Right ventricle myocardium inferior (tissue), 1 donor: ENCODE measurements at places on chromosomes 3 and 15.

DNA sequence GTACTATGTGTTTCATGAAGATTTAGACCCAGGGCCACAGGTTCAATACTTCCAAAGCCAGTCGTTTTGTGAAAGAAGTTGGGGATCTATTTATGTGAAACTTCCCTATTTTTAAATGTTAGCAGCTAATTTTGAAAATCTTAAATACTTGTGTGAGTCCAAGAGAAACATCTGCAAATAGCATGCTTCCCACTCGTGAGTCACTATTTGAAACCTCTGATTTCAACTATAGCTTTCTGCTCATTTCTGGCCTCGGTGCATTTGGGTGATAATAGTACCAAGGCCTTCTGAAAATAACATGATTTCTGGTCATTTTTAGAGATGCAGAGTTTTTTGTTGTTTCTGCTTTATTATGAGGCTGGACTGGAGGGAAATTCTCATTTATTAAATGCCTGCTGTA is 110.0 kb downstream of the OPA1 start:
- DNase-seq: no peak

GRCh38 chr3:134373271-134374104 is 759 bp downstream of the AMOTL2 start:
- peak; percentile 88 for DNase-seq

DNA sequence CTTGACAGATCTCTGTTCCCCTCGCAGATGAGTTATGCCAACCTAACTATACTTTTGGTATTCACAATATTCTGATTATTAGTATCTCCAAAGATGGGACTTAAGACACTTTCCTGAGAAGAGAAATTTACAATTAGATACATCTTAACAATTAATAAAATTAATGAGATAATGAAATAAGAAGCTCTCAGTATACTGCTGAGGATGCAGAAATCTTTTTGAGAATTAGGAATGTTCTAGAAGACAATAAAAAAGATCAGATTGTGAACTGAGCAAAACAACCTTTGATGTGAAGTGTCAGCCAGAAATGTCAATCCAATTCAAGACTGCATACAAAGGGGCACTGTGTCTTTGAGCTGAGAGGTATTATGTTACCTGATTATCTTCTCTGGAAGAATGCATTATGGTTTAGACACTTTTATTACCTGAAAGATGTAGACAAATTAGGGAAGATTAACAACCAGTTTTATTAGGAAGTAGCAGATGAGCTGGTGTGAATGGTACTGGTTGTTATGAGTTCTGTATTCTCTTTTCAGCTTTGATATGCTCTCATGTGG is 262.9 kb downstream of the TIGIT start:
- no peak for DNase-seq

DNA sequence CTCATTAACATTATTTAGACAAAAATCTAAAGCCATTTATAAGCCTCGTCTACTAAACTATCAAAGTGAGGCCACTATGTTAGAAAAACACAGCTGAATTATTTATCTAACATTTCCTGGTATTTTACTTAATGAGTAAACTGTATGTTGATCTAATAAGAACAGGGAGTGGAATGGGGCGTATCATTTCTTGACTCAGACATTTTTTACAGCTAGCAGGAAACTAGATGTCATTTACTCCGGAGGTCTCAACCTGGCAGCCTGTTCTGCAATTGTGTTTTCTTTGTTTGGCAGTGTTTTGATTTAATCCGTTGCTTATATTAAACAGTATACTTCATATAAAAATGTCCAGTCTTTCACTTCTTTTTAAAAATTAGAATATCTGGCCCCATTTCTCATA is 79.1 kb upstream of the ABI3BP start:
- DNase-seq: no peak

GRCh38 chr15:40320931-40321371 is 2.5 kb upstream of the INAFM2 start:
- no peak for DNase-seq

DNA sequence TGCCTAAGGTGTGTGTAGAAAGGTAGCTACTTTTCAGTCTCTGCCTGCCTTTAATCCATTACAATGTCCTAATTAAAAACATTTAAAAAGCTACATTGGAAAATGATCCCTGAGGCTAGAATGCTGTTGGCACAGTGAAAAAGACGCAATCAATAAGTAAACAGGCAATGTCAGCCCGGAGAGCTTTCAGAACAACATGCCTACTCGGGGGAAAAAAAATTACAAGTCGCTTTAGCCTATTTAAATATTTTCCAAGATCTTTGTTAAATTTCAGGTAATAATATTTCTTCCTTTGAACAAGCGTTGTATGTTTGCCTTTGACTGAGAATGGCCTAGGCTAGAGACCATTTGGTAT is 46.6 kb upstream of the CD47 start:
- no peak for DNase-seq

GRCh38 chr3:127140501-127141460 is 52.1 kb upstream of the PRR23E start:
- no peak for DNase-seq

- DNase-seq: no peak
These were observed 580.2 kb downstream of the AGBL1 start for GRCh38 chr15:86659724-86660411.

DNA sequence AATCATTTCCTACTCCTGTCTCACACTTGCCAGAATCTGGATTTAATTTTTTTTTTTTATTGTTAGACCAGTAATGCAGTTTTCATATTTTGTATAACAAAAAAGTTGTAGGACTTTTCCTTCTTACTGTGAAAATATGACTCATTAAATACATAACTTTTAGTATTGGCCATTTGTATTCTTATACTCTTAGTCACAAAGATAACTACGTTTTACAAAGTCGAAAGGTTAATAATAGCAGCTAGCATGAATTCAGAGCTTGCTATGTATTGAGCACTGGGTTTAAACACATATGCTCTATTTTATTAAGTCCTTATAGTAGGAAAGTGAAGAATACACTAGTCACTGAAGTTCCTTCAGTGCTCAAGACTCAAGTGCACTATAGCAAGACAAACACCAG is 43.1 kb downstream of the LRRN1 start:
- no peak for DNase-seq

DNA sequence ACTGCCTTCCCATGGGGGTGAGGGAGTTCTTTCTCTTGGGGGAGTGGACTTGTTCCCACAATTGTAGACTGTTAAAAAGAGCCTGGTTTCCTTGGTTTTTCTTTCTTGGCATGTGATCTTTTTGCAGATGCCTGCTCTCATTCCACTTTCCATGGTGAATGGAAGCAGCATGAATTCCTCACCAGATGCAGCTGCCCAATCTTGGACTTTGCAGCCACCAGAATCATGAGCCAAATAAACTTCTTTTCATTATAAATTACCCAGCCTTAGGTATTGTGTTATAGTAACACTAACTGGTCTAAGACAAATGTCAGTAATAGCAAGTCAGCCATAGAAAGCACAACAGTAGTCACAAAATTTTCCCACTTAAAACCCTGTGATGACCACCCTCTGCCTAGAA is 260.5 kb upstream of the THBS1 start:
- DNase-seq: no peak

DNA sequence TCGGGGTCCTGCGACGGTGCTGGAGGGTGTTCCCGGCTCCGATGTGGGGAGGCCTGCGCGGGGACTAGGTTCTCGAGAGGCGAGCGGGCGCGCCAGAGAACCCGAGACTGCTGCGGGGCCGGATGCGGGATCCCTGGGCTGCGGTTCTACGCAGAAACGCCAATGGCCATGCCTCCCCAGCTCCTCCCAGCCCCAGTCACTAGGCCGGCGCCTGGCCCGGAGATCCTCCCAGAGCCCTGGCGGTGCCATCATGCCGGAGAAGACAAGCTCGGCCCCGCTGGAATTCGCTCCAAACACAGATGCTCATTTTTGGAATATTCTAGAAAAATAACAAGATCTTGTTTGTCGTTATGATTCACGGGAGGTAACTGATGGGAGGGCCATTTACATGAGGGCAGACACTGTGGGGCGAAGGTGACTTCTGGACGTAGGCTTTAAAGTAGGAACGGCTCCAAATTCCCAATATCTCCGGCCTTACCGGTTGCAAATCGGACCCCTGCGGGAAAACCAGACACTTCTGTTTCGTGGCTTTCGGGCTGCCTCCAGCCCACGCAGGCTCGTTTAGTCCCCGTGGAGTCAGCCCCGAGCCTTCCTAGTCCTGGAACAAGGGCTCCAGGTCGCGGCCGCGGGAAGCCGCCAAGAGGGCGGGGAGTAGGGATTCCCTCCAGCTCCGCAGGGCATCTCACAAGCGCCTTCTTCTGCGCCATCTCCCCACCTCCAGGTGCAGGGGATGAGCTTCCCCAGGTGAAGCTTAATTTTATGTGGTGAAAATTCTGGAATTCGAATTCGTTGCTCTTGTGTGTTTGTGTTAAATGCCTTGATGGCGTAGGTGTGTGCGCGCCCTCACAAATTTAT is 74.8 kb upstream of the POLG start:
- peak; percentile 64 for DNase-seq

DNA sequence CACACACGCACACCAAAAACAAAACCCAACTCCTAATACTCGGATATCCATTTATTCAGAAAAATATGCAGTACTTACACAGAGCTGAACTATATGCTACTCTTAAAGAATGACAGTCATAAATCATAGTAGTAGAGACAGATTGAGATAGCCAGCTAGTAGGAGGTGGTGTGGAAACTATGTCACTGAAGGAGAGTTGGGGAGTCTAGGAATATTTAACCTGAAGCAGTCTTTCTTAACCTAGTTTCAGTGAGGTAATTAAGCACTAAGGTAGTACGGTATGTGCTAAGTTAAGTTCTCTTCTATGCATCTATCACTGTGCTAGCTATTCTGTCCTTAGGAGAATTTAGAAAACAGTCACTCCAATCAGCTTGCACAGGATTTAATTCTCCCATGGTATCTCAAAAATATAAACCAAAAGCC is 54.2 kb downstream of the ANKRD28 start:
- no peak for DNase-seq

DNA sequence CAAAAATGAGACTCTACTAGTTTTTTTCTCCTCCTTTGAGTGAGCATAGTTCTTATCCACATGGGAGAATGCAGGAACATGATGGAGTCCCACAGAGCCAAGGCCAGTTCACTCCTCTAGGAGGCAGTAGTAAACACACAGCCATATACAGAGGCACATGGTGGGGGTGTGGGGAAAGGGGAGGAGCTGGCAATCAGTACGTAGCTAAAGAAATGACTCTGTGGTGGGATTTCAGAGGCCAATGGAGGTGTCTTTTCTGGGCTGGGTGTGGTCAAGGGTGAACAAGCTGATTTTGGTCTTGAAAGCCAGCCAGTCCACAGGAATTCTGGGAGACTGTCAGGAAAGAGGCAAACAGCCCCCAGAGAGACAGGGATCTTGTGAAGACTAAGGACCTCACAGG is 6.6 kb upstream of the RAB11A start:
- DNase-seq: no peak

DNA sequence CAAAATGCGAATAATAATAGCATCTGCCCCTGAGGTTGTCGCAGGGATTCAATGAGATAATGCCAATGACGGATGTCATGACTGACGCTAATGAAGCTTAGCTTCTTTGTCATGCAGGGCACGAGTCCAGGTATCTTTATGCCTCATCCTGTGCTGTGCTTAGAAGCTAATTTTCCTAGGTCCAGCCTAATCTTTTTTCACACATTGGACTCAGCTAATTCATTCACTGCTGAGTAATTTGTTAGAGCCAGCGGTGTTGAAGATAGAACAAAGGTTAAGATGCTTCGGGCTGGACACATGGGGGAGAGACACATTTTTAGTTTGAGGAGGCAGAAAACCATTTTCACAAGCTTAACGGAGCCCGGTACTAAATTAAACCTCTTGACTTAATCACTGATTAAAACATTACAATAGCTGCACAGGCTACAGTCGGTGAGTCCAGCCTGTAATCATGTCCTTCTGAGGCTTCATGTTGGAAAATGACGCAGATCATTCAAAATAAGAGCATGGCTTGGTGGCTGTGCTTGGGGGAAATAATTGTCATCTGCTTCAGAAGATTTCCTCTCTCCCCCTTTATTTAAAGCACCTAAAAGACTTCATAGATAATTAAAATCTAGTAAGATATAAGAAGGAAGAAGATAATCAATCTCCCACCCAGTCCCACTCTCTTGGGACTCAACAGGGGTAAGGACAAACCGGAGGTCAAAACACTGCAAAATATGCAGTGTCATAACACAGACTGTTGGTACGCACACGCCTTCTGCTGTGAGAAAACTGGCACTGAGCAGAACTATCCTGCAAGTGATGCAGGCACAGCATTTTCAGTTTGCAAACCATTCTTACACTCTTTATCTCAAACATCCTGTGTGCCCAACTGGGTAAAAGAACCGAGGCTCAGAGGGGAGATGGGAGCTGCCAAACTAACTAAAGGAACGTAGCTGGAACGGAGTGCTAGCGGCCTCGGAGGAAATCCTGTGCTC is 3.3 kb upstream of the CCDC174 start:
- DNase-seq: no peak

GRCh38 chr3:37124435-37124834 is 49.9 kb downstream of the LRRFIP2 start:
- no peak for DNase-seq

DNA sequence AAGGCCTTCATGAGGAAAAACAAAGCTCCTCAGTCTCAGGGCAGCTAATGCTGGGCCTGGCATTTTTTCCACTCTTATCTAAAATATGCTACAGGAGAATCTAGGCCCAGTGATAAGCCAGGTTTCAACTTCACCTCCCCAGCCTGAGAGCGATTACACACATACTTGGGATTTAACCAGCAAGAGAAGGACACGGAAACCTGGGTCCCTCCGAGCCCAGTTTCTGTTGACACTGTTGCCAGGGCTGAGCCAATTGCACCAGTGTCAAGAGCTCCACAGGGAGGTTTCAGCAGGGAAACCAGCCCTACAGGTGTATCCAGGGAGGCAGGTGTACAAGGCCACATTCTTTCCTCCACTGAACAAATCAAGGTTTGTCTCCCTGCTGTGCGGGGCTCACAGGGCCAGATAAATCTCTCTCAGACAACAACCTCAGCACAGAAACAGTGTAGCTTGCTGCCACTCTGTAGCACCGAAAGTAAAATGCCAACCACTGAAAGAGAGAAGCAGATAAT is 85.4 kb downstream of the MAGI1 start:
- no peak for DNase-seq

GRCh38 chr3:185760088-185760487 is 64.8 kb downstream of the IGF2BP2 start:
- no peak for DNase-seq

DNA sequence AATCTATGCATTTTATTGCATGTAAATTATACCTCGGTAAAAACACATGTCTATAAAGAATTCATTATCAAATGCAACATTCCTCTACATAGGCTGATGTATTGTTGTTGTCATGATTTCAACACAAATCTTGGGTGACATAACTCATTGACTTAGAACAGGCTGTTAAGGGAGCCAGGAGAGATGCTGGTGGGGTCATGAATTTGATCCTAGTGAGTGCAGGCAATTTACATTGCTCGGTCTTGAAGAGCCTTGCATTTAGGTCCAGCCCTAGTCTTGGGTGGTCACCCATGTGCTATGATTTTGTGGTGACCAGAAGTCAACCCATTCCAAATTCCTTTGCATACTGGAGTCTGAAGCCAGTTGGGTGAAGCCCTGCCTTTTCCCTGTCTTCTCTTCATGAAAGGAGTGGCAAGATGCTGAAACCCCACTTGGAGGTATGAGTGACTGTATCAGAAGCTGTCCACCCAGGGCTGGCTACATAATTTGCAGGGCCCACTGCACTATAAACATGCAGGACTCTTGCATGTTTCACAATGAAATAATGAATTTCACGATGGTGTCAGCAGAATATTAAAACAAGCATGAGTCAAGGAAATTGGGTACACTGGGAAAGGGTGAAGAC is 59.2 kb downstream of the RPLP1 start:
- no peak for DNase-seq
